Cardiac muscle cell (in vitro differentiated cells and primary cell): ENCODE measurements at places on chromosomes 1 and 21. TPM values are rescaled to one million over a fixed set of nuclear protein-coding genes. Genes with fewer than 3 reads are reported as not detected.
A peak's percentile ranks its signal among the peaks of the same experiment; 100 is the strongest.

DNA sequence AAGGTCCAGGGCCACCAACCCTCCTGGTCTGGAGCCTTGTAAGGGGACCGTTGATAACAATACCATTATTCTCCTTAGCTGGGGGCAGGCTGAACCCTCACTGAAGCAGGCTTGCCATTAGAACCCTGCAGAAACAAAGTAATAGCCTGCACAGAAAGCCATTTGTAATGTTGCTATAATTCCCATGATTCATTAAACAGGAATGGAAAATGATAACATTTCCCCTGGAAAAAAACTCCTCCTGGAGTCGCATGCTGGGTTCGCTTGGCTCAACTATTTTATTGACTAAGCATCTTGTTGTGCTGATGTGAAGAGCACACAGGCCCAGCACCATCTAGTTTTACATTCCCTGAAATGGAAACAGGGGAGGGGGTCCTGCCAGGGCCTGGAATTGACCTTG lies 155.6 kb upstream of the CSF3R start:
- peak; percentile 50 for DNase-seq

DNA sequence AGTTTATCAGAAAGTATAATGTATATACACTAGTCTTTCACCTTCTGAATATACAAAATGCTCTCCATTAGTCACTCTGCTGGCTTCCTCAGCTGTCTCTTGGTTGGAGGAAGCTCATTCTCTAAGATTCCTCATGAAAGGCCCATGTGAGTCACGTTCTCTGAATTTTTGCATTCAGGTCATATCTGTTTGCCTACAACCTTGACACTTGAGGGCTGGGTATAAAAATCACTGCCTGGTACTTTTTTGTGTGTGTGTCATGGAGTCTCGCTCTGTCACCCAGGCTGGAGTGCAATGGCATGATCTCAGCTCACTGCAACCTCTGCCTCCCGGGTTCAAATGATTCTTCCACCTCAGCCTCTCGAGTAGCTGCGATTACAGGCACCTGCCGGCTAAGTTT lies 2.8 kb upstream of the GALNT2 start:
- no peak for DNase-seq

- no peak for DNase-seq
These were observed 27.0 kb upstream of the IER5 start for GRCh38 chr1:181061487-181061886.

The PCNX2 gene
- polyA plus RNA-seq, result 3.0 and 3.9 TPM in 2 replicates

The KLHDC7A gene
- polyA plus RNA-seq, result not detected in 2 replicates
